Stimulated activated memory B cell treated with anti-CD40 and anti-IgM and Interleukin-4, amounts not matched to agents 10 μg/mL and 1 μg/mL and 100 μg/mL, for 72 hours (primary cell): ENCODE measurements at places on chromosomes 3 and 15.

DNA sequence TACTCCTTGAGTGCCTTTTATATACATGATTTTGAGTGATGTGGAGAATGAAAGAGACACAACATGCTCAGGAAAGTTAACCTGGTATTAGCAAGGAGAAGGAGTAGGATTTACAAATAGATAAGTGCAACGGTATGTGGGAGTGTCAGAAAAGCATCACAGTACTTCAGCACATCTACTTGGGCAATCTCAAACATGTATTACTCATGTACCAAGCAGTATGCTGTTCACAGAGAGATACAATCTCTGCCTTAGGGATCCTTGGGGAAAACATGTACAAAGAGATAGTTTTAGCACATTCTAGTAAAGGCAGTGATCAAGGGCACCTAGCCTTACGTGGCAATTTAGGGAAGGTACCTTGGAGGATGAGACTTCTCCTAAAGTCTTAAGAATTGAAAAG is 146.5 kb downstream of the FILIP1L start:
- no peak overlapping the region for H3K4me3 ChIP-seq
- no peaks in the 10 kb centered on the region for H3K27me3 ChIP-seq
- peaks cover 16% of the 10 kb centered on the region for H3K4me1 ChIP-seq
- H3K27ac ChIP-seq: no peak overlapping the region
- peaks cover 11% of the 10 kb centered on the region for H3K36me3 ChIP-seq

DNA sequence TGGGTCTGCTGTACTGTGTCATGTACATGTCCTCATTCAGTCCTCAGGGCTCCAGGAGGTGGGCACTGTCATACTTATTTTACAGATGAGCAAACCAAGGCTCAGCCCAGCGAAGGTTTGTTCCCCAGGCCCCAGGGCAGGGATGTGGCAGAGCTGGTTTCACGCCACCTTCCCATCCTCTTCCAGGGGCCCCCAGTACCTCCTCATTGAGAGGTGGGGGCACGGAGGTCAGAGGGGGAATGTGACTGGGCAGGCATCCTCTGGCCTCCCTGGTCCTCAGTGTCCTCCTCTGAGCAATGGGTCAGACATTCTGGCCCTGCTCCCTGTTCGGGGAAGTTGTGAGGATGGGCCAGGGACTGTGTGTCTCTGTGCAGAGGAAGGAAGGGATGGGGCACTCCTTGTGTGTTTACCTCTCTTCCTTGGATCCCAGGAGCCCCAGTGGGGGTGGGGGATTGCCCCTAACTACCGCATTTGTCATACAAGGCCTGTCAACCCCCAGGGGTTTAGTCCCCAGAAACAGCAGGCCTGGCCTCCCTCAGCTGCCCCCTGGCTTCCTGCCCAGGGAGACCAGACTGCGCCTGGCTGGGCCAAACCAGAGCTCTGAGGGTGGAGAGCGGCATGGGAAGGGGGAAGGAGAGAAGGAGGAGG is 65.9 kb upstream of the LCTL start:
- no peaks in the 10 kb centered on the region for H3K4me1 ChIP-seq
- H3K4me3 ChIP-seq: no peak overlapping the region
- H3K27me3 ChIP-seq: no peaks in the 10 kb centered on the region
- H3K36me3 ChIP-seq: no peaks in the 10 kb centered on the region

DNA sequence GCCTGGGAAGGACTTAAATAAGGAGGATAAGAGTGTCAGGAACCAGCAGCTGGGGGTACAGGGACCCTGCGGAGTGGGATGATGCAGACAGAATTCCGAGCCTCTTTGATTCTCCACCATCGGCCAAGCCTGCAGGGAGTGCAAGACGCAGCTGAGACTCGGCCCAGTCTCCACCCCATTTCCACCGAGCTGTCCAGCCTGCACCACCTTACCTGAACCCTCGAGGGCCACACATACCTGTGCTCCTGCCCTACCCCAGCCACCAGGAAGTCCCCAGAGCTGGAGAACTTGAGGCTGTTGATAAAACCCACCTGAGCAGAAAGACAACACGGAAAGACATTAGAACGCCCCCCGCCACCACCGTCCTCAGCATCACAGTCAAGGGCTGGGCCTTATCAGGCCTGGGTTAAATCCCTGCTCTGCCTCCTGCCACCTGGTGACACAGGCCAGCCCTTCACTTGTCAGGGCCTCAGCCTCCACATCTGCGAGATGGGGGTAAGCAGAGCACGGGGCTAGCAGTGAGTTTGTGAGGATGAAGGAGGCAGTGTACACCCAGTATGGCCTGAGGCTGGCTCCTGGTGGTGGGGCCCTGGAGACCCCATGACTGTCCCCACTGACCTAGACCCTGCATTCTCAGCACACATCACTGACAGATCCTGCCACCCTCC is 8.1 kb downstream of the RRP9 start:
- H3K36me3 ChIP-seq: peaks cover 71% of the 10 kb centered on the region
- ATAC-seq: no peak

GRCh38 chr3:58200846-58201355 is 9.9 kb downstream of the DNASE1L3 start:
- peak overlapping the region; percentile 49 for H3K27ac ChIP-seq
- H3K27me3 ChIP-seq: no peaks in the 10 kb centered on the region
- H3K4me1 ChIP-seq: peaks cover 65% of the 10 kb centered on the region
- ATAC-seq: no peak
- H3K36me3 ChIP-seq: no peaks in the 10 kb centered on the region
- H3K4me3 ChIP-seq: no peak overlapping the region

- H3K27me3 ChIP-seq: no peaks in the 10 kb centered on the region
- no peak for ATAC-seq
- H3K36me3 ChIP-seq: no peaks in the 10 kb centered on the region
- H3K27ac ChIP-seq: no peak overlapping the region
- H3K4me3 ChIP-seq: no peak overlapping the region
Observed at GRCh38 chr3:61608072-61608471, 46.7 kb downstream of the PTPRG start.

DNA sequence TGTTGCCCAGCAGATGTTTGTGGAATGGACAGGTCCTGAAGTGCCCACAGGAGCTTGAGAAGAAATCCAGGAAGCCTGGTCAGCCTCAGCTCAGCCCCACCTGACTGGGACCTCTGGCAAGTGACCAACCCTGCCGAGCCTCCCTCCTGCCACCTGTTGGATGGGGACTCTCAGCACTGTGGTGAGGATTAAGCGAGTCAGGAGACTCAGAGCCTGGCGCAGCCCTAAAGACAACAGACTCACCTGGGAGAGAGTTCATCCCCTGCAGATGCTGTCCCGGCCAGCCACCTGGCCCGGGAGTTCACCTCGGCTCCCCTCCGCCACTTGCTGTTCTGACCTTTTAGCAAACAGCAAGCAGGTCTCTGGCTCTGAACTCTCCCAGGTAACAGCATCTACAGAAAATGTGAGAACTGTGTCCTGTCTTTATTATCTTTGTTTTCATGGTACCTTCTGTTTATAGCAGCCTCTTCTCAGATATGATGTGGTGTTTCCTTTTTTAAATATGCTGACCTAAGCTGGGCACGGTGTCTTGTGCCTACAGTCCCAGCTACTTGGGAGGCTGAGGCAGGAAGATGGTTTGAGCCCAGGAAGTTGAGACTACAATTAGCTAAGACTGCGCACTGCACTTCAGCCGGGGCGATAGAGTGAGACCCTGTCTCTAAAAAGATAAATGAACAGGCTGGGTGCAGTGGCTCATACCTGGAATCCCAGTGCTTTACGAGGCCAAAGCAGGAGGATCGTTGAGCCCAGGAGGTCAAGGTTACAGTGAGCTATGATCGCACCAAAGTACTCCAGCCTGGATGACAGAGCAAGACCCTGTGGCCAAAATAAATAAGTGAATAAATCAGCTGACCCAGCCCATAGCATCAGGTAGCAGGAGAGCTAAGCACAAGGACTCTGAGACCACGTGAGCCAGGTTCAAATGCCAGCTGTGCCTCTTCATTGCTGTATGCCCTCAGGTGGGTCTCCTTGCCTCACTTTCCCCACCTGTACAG is 32.4 kb upstream of the SLC6A6 start:
- no peaks in the 10 kb centered on the region for H3K36me3 ChIP-seq
- ATAC-seq: no peak
- H3K27ac ChIP-seq: no peak overlapping the region
- H3K4me3 ChIP-seq: no peak overlapping the region

GRCh38 chr15:100808691-100809090 is 70.9 kb upstream of the ALDH1A3 start:
- no peaks in the 10 kb centered on the region for H3K36me3 ChIP-seq
- no peak overlapping the region for H3K27ac ChIP-seq
- H3K27me3 ChIP-seq: no peaks in the 10 kb centered on the region
- no peaks in the 10 kb centered on the region for H3K4me1 ChIP-seq

DNA sequence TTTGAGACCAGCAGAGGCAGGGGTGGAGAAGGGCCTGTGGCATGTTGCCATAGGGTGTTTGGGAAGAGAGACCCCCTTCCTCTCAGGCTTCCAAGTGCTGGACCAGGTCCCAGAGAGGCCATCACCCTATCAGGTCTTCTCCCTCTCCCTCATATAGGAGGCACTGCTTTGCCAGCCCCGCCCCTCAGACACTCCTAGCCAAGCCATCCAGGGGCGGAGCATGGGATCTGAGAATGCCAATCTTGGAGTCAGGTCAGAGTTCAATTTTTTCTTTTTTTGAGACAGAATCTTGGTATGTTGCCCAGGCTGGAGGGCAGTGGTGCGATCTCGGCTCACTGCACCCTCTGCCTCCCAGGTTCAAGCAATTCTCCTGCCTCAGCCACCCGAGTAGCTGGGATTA is 32.7 kb downstream of the CRABP1 start:
- no peak overlapping the region for H3K27ac ChIP-seq
- peaks cover 8% of the 10 kb centered on the region for H3K27me3 ChIP-seq
- no peak overlapping the region for H3K4me3 ChIP-seq
- H3K36me3 ChIP-seq: no peaks in the 10 kb centered on the region
- ATAC-seq: no peak
- H3K4me1 ChIP-seq: peaks cover 12% of the 10 kb centered on the region

- no peak overlapping the region for H3K4me3 ChIP-seq
- no peaks in the 10 kb centered on the region for H3K27me3 ChIP-seq
- no peak for ATAC-seq
- no peaks in the 10 kb centered on the region for H3K4me1 ChIP-seq
- peaks cover 48% of the 10 kb centered on the region for H3K36me3 ChIP-seq
Observed at GRCh38 chr3:69033470-69033869, 18.7 kb downstream of the TMF1 start.

DNA sequence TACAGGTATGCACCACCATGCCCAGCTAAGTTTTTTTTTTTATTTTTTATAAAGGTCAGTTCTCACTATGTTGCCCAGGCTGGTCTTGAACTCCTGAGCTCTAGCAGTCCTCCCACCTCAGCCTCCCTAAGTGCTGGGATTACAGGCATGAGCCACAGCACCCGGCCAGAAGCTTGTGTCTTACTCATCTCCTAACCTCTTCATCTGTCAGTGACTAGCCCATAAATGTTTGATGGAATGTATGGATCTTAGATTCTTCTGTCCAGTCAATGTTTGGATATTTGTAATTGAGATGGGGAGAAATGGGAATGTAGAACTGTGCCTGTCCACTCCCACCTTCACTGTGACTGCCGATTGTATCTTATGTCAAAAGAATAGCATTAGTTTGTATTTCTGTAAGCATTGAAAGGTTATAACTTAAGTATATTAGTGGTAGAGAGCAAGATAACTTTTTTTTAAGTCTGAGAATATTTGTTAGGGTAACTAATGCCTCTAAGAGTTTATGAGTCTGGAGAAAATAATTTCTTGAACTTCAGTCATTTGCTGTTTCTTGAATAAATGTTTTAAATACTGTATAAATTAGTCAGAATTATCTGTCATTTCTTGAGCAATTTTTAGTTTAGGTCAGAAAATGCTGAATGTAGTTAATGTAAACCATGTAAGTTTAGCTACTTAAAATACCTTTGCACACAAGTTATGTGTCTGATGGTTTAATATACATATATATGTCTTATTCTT is 215.3 kb upstream of the CGNL1 start:
- ATAC-seq: no peak
- no peak overlapping the region for H3K4me3 ChIP-seq
- no peaks in the 10 kb centered on the region for H3K27me3 ChIP-seq
- H3K4me1 ChIP-seq: no peaks in the 10 kb centered on the region
- no peak overlapping the region for H3K27ac ChIP-seq

DNA sequence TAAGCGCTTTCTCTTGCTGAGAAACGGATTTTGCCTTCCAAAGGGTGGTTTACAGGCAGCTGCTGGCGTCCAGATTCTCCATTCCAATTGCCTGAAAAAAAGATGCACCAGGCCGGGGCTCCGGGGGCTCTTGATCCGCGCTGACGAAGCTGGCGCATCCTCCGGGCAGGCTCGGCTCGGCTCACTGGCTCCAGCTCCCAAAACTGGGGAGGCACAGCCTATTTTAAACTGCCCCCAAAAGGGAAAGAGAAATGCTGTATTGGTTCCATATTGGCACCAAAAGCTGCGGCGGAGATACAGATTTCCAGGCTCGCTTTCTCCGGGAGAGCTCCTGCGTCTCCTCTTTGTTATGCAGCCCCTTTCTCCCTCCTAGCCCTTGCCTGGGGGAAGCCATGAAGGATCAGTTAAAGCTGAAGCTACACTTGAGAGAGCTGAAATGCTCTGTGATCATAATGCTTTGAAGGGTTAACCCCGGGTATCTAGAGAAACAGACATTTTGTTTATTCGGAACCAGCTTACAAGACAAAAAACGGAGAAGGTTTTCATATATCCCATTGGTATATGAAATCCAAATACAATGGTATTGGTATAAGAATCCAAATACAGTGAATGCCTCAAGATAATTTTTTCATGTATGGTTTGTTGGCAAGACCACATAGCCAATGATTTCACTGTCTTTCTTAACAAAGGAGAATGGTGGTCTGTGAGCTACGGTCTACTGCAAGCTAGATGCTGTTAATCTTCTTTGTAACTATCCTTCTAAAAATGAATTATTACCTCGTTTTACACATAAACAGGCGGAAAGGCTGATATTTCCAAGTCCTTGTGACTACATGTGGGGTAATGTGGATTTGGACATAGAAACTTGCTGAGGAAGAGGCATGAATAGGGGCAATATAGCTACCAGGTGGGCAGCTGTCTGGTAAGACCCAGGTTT is 693 bp downstream of the CD200 start:
- peaks cover 39% of the 10 kb centered on the region for H3K4me1 ChIP-seq
- H3K27me3 ChIP-seq: no peaks in the 10 kb centered on the region
- H3K4me3 ChIP-seq: peak overlapping the region; percentile 92
- peak; percentile 53 for ATAC-seq
- H3K36me3 ChIP-seq: no peaks in the 10 kb centered on the region
